ENCODE measurements at places on chromosomes 16 and 17.

DNA sequence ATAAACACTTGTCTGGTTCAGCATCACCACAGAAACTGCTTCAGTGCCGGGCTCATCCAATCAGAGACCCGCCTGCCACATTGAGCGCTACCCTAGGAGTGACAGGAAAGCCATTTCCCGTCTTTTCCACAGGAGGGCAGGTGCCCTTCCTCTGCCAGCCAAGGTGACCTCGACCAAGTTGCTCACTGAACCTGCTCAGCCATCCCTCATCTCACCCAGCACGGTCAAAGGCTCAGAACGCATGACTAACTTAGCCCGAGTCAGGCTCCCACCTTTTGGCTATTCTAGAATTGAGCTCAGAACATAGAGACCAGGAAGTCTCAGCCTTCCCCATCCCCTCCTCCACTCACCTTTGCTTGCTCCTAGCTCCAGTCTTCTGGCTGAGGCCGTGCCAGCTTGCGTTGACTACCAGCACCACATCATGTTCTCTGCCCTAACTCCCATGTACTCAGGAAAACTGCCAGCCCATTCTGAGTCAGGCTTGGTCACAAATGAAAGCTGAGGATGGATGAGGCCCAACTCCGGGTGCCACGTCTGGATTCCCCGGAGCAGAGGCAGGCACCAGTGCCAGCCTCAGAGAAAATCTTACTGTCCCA is 15.6 kb downstream of the MRPS23 start:
- DNase-seq: no peak

- DNase-seq: no peak
Observed at GRCh38 chr16:2778630-2778958, 1.5 kb upstream of the ELOB start.

DNA sequence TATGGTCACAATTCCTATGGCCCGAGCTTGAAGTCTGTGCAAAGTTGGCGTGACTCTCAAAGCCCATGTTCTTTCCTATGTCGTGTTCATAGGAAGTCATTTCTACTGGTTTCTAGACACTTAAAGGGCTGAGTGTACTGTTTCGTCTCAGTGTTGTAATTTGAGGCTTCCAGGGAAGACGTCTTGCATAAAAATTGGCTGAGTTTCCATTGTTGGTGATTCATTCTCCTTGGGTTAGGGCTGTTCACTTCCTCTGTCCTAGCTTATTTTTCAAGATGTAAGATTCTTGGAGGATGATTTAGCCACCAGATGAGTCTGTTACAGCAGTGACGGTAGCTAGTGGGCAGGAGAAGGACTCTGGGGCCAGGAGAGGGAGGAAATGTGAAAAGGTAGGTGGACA is 43.1 kb downstream of the PIK3R5 start:
- DNase-seq: no peak

- no peak for DNase-seq
Observed at GRCh38 chr17:80339118-80339517, 75.8 kb upstream of the ENDOV start.

DNA sequence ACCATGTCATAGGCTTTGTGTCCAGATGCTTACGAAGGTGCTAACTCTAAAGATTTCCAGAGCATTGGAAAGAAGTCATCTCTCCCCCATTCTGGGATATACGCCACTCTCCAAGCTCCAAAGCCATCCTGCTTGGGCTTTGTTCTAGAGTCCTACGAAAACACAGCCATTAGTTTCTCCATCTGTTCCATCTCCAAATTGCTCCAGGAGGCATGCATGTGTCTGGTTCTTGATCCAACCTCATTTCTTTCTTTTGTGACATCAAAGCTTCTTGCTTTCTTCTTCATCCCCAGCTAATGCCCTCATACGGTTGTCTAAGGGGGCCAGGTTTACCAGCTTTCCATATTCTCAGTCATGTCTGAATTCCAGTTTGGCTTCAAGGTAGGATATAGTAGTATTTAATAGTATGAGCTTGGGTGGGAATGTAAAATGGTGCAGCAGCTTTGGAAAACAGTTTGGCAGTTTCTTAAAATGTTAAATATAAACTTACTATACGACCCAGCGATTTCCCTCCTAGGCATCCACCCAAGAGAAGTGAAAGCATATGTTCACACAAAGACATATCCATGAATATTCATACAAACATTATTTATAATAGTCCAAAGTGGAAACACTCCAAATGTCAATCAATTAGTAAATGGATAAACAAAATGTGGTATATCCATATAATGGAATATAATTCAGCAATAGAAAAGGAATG is 202.6 kb downstream of the SHISA9 start:
- DNase-seq: no peak

DNA sequence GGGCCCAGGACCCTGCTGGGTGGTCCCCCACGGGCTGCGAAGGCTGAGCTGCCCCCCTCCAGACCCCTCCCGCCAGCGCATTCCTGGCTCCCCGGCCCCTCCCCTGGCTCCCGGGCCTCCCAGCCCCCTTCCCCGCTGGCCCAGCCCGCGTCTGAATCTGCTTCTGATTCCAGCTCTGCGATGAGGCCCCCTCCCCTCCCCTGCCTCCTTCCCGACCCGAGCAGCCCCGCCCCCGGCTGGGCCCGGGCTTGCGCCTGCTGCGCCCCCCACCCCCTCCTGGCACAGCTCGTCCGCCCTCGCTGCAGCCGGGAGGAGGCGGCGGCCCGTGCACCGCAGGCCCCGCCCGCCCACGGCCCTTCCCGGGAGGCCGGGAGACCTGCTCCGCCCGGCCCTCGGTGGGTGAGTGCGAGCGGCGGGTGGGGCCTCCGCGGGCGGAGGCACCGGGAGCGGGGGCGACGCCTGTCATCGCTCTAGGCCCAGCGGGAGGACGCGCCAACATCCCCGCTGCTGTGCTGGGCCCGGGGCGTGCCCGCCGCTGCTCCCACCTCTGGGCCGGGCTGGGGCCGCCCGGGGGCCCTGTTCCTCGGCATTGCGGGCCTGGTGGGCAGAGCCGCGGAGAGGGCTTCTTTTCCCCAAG is at the start of gene NTN3:
Gene NTN3, plus strand, starts transcription at position 282 of the 637 bp plus-strand sequence. CDS start 405 bp downstream, outside the sequence.
- no peak for DNase-seq

GRCh38 chr16:54143934-54144571 is 142.5 kb downstream of the IRX3 start:
- no peak for DNase-seq

DNA sequence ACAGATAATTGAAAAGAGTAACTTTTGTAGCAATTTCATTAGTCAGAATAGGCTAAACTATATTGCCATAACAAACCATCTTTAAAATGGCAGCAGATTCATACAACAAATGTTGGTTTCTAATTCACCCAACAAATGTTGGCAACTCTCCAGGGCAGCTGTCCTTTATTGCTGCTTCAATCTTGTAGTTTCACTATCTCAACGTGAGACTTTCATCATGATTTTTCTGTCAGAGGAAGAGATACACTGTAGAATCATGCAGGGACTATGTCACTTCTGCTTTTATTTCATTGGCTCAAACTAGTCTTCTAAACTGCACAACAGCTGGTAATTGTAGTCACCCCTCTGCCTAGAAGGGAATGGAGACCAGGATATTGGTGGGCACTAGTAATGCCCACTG is 174.2 kb downstream of the TANC2 start:
- DNase-seq: no peak

DNA sequence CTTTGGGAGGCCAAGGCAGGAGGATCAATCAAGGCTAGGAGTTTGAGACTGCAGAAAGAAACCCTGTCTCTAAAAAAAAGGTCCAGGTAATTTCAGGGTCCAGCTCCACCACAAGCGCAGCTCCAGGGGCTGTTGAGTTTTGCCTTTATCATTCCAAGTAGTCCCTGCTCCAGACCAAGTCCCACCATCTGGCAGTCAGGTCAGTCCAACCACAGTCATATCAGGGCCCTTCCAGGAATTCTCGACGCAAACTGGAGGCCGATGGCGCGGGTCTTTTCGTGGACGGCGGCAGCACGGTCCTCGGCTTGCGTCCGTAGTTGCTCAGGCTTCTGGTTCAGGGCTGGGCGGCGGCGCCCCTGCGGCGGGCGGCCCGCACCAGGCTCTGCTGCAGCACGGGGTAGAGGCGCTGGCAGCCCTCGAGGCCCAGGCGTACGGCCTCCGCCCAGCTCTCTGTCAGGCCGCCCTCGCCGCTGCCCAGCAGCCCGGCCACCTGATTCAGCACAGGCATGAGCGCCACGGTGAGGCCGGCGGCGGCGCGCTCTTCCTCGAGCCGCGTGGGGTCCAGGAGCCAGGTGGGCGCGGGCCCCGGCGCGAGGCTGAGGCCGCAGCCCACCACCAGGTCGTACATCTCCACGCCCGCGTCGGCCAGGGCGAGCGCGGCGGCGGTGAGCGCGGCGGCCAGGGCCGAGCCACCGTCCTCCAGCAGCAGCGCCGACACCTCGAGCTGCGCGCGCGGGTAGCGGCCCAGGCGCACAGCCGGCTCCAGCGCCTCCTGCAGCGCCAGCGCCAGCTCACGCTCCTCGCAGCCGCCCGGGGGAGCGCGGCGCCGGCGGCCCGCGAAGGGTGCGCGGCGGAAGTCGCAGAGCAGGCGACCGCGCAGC is 752 bp downstream of the EXOSC6 start:
- peak; percentile 37 for DNase-seq

DNA sequence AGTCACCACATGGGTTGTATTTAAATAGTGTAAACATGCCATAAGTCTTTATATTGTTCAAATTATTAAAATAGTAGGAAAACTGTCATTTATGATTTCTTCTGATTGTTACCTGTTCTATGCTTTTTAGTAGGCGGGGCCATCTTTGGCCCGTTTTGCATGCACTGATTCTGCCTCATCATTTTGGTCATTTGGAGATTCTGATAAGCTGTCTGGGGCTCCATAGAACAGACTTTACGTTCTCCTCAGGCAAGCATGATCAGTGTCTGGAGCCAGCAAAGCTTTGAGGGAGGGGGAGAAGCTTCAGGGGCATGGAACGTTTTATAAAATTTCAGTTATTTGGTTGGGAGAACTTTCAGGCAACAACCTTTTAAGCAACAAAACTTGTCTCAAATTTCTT is 8.8 kb downstream of the NDEL1 start:
- DNase-seq: no peak

DNA sequence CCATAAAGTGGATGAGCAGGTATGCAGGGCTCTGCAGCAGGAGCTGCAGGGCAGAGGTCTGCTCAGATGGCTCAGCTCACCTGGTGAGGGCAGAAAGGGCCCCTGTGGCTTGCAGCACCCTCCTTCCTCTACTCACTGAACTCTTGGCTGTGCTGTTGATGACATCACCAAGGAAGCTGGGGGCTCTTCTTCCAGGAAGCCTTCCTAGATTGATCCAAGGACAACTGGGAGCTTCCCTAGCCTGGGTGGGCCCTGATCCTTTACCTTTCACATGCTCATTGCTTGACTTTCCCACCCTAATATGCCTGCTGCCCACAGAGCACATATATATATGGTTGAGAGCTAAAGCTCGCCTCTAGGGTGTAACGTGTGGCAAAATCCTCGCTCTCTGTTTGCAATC is 2.5 kb downstream of the KIF19 start:
- DNase-seq: no peak

GRCh38 chr17:43667947-43668348 is 6.2 kb upstream of the MEOX1 start:
- DNase-seq: no peak

GRCh38 chr17:9020824-9021157 is 519 bp upstream of the NTN1 start:
- DNase-seq: no peak

GRCh38 chr17:55889271-55889670 is 138.4 kb downstream of the PCTP start:
- DNase-seq: no peak

GRCh38 chr16:52294660-52295059 is 252.3 kb downstream of the TOX3 start:
- no peak for DNase-seq

GRCh38 chr16:11484691-11485258 is 101.9 kb downstream of the LITAF start:
- DNase-seq: no peak

- no peak for DNase-seq
Observed at GRCh38 chr17:71145486-71145885, 975.3 kb upstream of the SOX9 start.

DNA sequence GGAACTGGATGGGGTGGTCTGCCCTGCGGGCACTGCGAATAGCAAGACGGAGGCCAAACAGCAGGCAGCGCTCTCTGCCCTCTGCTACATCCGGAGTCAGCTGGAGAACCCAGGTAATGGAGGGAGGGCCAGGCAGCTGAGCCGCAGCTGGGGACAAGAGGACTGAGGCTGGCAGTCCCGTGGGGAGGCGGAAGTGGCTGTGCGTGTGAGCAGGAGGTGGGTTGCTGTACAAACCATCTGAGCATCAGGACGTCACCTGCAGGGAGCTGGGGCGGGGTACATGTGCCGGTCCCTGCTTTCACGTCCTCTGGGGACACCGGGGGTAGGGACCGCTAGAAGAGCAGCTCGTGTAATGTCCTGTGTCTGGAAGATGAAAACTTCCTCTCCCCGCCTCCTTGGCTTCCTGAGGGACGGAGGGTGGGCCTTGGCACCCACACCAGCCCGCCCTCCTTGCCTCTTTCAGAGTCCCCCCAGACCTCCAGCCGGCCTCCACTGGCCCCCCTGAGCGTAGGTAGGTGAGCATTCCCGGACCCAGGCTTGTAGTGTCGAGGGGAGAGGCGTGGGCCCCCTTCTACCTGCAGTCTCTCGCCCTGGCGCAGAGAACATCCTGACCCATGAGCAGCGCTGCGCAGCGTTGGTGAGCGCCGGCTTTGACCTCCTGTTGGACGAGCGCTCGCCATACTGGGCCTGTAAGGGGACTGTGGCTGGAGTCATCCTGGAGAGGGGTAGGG is 3.7 kb downstream of the ADAD2 start:
- peak; percentile 48 for DNase-seq

DNA sequence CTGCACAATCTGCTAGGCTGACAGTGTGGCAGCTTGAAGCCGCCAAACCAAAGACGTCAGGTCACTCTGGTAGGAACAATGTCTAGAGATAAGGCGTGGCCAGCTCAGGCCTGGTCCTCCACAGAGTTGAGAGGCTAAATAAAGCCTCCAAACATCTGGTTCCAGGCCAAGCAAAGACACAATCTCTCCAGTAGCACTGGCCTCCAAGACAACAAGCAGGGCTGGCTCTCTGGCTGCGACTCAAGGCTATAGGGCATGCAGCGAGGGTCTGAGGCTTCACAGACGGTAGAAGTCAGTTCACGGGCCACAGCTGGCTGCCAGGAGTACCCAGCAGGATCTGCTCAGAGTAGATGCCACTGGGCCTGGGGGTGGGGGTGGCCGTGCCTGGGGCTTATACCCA is 75.6 kb downstream of the ABR start:
- DNase-seq: no peak

DNA sequence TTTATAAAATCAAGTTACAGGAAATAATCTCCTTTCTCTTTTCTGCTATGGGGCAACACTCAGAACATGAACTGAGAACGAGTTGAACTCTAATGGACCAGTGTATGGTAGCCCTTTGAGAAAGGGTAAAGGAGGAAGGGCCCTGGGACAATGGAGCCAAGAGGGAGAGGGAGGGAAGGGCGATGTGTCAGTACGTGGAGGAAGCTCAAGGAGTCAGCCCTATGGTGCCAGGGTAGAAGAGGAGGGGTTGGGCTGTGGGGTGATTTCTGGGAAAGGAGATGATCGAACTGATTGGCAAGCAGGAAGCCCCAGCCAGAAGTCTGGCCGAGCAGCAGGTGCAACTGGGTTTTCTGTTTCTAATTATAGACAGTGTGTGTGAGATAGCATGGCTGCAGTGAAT is 4.3 kb upstream of the WIPI1 start:
- peak; percentile 42 for DNase-seq

GRCh38 chr17:38942696-38943334 is 17.4 kb downstream of the LASP1NB start:
- no peak for DNase-seq

All from stimulated activated CD4-positive, alpha-beta T cell treated with anti-CD3 and anti-CD28 coated beads, Interleukin-2, amount 100 ng/mL, for 24 hours (primary cell).